Activated gamma-delta T cell treated with anti-CD3 and anti-CD28 coated beads, Interleukin-2, amount 50 U/mL, for 16 hours (primary cell): ENCODE measurements at places on chromosomes 3 and 15.

DNA sequence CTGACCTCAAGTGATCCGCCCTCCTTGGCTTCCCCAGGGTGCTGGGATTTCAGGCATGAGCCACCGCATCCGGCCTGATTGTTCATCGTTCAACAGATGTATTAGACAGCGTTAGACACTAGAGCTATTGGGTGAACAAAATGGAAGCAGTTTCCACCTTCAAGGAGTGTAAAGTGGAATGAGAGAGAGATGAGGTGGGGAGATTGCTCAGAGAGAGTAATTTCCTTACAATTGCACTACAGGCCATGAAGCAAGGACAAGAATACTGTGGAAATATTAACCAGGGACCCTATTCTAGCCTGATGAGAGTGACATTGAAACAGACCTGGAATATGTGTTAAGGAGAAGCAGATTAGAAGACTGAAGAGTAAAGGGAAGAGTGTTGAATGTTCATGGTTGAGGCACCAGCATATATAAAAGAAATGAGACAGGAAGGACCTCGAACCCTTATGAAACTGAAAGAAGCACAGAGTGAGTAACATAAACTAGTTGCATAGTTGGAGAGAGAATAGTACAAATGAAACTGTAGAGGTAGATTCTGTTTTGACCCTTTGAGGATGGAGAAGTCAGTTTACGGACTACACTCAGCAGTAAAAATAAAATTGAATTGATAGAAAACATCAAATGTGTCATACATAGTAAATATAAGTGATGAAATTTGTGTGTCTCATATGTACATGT is 7.2 kb downstream of the RTF1 start:
- DNase-seq: no peak

- DNase-seq: no peak
These were observed 291.6 kb downstream of the KCNH8 start for GRCh38 chr3:19439944-19440343.

GRCh38 chr15:32851572-32851971 is 133.8 kb downstream of the GREM1 start:
- DNase-seq: no peak

GRCh38 chr3:127762787-127763105 is 59.6 kb downstream of the MGLL start:
- DNase-seq: no peak

DNA sequence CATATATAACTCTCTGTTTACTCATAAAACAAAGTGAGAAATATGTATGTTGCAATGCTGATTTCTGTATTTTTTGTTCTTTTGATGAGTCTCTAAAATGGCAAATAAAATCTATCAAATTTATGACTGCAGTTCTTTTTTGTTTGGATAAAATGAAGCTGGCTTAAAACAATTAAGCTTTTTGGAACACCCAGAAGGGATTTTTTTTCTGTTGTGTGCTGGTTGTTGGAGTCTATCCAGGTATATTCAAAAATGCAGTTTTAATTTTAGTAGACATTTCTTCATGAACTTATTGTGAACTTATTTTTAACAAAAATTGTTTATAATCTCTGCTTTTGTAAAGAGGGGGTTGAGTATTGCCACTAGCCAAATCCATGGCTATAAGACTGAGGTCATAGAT is 405.5 kb downstream of the RAP2B start:
- DNase-seq: no peak
